Fibroblast of lung (primary cell): ENCODE measurements at places on chromosomes 16 and 17.
A peak's percentile ranks its signal among the peaks of the same experiment; 100 is the strongest.

GRCh38 chr17:38329808-38330730 lies 13.7 kb downstream of the GPR179 start:
- peaks cover 21% of the 10 kb centered on the region for H3K27me3 ChIP-seq
- H3K36me3 ChIP-seq: no peaks in the 10 kb centered on the region

DNA sequence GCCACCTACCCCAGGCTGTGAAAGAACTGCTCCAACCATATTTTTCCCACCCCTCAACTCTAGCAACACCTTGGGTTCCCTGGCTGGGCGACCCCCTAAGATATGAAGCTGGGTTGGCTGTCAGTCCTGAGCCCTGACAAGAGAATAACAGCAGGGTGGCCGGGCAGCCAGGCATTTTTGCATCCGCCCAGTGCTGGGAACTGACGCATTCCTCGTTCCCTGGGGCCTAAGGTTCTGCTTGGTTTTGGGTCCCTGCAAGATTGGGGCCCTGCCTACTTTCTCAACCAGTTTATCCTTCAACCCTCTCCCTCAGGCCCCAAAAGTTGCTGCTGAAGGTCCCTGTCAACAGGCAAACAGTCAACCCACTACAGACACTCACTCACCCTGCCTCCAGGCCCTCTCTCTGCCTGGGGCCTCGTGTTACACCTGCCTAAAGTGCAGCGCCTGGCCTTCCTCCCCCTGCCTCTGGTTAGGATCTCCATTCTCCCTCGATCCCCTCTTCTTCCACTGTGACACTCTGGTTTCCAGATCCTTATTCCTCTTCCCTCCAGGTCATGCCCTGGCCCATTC lies 151.5 kb downstream of the STX8 start:
- no peak for DNase-seq
- no peaks in the 10 kb centered on the region for H3K36me3 ChIP-seq
- H3K27me3 ChIP-seq: no peaks in the 10 kb centered on the region
- no peak overlapping the region for H3K4me3 ChIP-seq

- no peak for DNase-seq
- H3K27ac ChIP-seq: peak overlapping the region; percentile 92
- H3K4me3 ChIP-seq: peak overlapping the region; percentile 60
These were observed 1.4 kb downstream of the NFAT5 start for GRCh38 chr16:69566981-69567680.

DNA sequence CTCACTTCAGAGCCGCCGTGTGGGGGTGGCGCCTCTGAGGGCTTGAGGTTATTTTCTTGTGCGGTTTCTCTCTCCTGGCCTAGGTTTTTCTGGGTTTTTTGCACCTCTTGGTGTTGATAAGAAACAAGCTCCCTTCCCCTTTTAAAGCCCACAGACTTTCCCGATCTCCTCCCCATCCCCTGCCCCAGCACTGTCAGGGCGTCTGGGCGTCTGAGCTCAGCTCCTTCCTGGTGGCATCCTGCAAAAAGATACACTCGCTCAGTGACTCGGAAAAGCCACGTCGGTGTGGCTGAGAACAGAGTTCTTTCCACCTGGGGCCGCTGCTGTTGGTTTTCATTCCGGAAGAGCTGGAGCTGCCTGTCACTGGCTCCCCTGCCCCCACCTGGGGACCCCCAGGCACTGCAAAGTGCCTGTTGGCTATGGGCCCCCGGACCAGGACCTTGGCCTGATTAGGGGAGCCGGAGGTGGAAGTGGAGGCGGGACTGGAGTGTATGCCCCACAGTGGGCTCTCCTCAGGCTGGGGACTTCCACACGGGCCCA lies 14.5 kb downstream of the BAIAP2 start:
- H3K4me3 ChIP-seq: no peak overlapping the region
- no peak overlapping the region for H3K27ac ChIP-seq
- DNase-seq: no peak
- H3K36me3 ChIP-seq: no peaks in the 10 kb centered on the region
- H3K27me3 ChIP-seq: no peaks in the 10 kb centered on the region

GRCh38 chr17:48432820-48433775 lies 3.1 kb upstream of the SKAP1 start:
- no peaks in the 10 kb centered on the region for H3K36me3 ChIP-seq
- DNase-seq: no peak
- H3K27ac ChIP-seq: no peak overlapping the region
- peaks cover 24% of the 10 kb centered on the region for H3K27me3 ChIP-seq
- no peak overlapping the region for H3K4me3 ChIP-seq
- no peaks in the 10 kb centered on the region for H3K4me1 ChIP-seq

- no peaks in the 10 kb centered on the region for H3K4me1 ChIP-seq
- H3K27me3 ChIP-seq: no peaks in the 10 kb centered on the region
- H3K27ac ChIP-seq: no peak overlapping the region
- DNase-seq: no peak
These were observed 22.6 kb downstream of the ADCY7 start for GRCh38 chr16:50288920-50289319.

DNA sequence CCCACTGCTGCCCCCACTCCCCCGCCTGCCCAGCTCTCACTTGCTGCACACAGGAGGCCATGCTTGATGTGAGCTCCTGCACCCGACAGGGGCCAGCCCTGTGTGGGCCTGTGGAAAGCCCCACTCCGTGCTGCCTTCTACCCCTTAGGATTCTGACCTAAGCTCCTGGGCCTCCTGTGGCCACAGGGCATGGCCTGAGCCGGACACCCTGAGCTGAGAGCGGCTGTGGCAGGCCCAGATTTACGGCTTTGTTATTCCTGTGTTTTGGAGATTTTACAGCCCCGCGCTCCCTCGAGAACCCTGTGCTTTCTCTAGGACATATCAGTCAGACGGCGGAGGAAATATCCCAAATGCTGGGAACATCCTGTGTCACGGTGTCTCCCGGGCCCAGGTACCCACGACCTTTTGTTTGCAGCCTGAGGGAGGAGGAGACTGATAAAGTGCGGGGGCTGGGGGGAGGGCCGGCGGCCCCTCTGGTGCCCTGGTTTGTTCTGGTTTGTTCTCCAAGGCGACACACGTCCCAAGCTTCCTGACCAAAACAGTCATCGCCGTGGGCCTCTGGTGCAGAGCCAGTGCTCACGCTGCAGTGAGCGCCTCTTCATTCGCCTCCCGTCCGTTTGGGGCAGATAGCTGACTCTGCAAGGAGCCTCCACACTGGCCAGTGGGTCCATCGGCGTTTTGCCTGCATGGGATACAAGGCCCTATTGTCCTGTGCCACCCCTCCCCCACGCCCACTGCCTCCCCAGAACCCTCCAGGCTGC lies 363.4 kb downstream of the C16orf95 start:
- peaks cover 9% of the 10 kb centered on the region for H3K4me1 ChIP-seq
- DNase-seq: no peak
- H3K36me3 ChIP-seq: no peaks in the 10 kb centered on the region

- H3K36me3 ChIP-seq: no peaks in the 10 kb centered on the region
- no peak overlapping the region for H3K4me3 ChIP-seq
- no peaks in the 10 kb centered on the region for H3K4me1 ChIP-seq
- no peak overlapping the region for H3K27ac ChIP-seq
- no peak for DNase-seq
- H3K27me3 ChIP-seq: no peaks in the 10 kb centered on the region
These were observed 47.2 kb downstream of the GPR139 start for GRCh38 chr16:20026361-20027072.
